Occipital lobe (tissue), 3 donors: ENCODE measurements at places on chromosomes 5 and 9.

- DNase-seq: no peak
These were observed 300.4 kb downstream of the DTWD2 start for GRCh38 chr5:118687661-118688621.

- no peak for DNase-seq
These were observed 6.2 kb downstream of the SLC1A1 start for GRCh38 chr9:4496497-4496896.

GRCh38 chr9:133839822-133840329, 101.7 kb upstream of the SARDH start:
- no peak for DNase-seq

GRCh38 chr9:135085830-135086546, 1.5 kb upstream of the OLFM1 start:
- peak; percentile 80 for DNase-seq

DNA sequence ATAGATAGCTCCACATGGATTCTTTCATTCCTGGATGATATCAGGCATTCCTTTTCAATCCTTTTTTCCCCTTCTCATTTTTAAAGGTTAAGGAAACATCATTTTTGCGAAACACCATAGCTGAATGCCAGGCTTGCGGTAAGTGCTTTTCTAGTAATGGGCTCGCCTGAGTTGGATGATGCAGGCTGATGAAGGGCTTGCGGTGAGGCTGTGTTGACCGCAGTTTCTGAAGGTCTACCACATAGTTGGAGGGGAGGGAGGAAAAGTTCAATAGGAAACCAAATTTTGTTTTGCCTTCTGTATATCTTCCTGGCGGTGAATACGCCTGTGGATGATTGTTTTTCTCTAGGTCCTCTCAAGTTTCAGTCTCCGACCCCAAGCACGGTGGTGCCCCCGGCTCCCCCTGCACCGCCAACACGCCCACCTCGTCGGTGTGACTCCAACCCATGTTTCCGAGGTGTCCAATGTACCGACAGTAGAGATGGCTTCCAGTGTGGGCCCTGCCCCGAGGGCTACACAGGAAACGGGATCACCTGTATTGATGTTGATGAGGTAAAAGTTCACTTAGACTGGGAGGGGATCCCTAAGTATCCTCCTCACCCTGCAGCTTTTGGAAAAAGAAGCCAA, 24.3 kb downstream of the THBS4 start:
- DNase-seq: no peak

GRCh38 chr9:108271646-108272348, 584.0 kb downstream of the ACTL7B start:
- DNase-seq: no peak

- DNase-seq: no peak
These were observed 478.6 kb upstream of the C9orf72 start for GRCh38 chr9:28051559-28052503.

DNA sequence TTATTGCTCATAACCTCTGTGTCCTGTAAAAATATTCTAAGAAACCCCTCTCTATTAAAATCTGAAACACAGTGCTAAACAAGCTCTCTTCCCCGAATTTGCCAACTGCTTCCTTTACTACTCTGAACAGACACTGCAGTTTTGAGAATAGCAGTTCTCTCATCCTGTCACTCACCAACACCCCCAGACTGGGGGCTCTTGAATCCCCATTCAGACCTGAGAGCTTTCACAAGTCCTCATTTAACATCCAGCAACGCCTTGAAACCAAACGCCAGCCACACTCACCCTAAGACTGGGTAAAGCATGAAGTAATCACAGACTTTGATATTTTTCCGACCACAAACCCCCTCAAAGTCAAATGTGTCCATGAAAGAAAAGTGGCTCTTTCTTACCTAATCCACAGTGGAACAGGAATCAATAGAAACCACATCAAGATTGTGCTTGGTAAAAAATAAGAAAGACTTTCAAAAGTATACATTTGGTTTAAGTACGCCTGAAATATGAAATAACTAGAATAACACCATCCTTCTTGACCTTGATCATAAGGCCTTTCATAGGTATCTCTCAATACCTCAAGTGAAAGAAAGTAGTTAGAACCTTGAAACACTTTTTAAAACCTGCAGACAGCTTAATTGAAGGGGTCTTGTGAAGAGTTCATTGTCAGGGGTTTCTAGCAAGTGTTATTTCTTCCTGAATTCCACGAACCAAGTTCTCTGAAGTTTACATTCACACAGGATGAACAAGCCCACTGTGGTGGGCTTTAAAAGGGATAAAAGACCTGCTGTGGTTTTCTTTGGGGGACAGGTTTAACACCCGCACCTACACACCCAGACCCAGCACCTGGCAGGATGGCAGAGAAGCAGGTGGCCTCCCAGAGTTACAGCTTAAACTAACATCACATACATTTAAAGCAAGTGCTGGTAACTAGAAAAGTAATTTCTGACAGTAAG, 412.6 kb downstream of the MLLT3 start:
- DNase-seq: no peak

GRCh38 chr5:174410716-174411478, 313.5 kb upstream of the MSX2 start:
- no peak for DNase-seq

DNA sequence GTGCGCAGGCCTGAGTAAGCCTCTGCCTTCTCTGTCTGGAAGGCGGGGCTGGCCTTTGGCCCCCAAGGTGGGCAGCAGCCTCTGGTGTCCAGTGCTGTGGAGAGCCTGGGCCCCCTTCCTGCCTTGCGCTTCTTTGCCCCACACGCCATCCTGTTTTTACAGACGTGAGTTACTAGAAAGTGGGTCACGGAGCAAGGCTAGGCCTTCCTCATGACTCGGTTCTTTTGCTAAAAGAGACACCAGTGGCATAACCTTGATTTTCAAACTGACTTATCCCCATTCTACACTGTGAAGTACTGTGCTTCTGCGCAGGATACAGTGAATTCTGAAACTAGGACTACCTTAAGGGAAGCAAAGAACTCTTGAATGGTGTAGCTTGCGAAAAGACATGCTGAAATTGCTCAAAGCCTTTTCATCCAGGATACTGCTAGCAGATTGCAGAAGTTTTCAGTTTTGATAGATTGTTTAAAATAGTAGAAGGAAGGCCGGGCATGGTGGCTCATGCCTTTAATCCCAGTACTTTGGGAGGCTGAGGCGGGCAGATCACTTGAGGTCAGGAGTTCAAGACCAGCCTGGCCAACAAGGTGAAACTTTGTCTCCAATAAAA, 7.2 kb downstream of the ROPN1L start:
- DNase-seq: no peak

GRCh38 chr9:127724012-127724411, 8.1 kb downstream of the TTC16 start:
- DNase-seq: no peak

GRCh38 chr5:1476181-1476966, 31.1 kb upstream of the SLC6A3 start:
- DNase-seq: no peak

DNA sequence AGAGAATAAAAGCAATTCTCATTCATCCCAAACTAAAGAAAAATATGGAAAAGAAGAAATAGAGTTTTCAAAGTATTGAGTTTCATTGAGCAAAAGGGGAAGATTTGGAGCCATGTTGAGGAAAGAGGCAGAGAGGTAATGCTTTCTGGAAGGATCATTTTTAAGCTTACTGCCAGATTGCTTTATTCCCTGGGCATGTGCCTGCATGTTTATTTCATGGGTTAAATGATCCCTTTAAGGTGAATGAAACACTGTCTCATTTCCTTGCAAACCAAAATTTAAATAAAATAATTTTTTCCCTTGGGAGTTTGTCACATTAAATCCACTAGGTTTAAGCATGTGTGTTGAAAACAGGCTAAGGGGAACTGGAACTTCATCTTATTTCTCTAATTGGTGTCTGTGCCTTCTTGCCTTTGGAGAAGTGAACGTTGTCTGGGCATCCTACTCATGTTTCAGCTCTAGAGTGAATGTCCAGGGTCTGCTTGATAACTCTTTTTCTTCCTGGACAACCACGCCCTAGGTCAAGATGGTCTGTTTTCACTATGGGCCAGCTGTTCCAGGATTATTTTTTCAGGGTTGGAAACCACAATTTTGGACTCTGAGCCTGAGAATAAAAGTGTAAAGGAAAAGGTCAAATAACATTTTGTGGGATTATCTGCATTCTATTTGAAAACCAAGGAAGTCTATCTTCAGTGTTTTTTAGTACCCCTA, 114.1 kb upstream of the ELL2 start:
- DNase-seq: no peak

DNA sequence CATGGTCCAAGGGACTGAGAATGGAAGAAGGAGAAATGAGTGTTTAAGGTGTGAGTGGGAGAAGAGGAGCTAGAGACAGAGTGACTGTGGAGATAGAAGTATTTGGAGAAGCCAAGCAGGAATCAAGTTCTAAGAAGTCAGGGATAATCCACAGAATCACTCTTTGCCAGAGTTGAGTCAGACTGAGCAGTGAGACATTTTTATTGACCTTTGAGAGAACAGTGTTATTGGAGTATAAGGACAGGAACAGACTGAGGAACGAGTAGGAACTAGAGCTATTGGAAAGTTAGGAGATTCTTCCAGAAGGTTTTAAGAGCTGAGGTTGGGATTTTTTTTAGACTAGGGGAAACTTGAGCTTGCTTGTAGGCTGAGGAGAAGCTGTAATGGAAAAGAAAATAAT, 37.2 kb downstream of the RCL1 start:
- DNase-seq: no peak

- no peak for DNase-seq
These were observed 5.7 kb upstream of the AGGF1 start for GRCh38 chr5:77024490-77024889.

DNA sequence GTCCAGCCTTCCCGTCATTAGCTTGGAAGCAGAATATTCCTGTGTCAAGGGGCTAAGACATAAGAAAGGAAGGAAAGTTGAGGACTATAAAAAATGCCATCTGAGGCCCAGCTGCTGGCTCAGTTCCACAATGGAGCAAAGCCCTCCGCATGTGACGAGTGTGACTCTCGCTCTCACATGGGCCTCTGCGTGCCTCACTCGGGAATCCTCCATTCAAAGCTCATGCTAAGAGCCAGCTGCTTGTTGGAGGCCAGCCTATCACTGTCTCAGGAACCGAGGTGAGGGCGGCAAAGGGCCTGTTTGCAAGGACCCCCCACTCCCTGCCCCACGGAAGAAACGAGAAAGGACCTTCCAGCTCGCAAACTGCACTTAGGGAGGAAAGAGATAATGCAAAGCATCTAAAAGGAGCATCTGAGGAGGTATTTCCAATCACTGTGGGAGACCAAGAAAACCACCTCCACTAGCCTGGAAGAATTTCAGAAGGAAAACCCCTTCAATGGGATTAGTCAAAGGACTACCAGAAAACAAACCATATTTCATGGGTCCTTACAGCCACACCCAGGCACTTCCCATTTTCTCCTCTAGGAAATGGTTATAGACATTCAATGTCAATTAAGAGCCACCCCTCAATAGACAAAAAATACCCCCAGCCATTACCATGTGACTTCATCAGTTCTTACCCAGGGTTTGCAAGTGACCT, 95.3 kb downstream of the PRRT1B start:
- DNase-seq: no peak

DNA sequence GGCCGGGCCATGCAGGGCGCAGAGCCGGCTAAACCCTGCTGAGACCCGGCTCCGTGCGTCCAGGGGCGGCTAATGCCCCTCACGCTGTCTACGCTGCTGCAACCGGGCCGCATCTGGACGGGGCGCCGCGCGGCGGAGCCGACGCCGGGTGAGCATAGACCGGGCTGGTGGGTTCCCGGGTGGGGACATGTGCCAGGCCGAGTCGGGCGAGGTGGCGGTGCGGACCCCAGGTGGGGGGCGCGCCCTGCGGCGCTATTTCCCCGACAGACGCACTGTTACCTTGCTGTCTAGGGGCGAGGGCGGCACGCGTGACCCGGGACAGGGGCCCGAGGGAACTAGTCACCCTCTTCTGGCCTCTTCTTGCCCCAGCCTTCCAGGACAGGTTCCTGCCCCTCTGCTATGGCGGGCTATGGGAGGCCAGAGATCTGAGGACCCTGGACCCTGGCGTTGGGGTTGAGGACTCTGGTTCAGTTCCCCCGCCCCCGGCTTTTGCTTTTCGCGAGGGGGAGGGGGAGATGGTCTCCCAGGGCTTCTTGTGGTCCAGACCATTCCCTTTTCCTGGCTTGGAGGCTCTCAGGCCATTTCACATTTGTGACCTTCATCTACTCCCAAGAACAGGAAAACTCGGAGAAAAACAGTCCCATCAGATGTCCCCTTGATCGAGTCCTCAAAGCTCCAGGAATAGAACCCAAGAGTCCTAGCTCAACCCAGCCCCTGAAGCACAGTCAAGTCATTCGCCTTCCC, 536 bp downstream of the SLC27A4 start:
- no peak for DNase-seq

DNA sequence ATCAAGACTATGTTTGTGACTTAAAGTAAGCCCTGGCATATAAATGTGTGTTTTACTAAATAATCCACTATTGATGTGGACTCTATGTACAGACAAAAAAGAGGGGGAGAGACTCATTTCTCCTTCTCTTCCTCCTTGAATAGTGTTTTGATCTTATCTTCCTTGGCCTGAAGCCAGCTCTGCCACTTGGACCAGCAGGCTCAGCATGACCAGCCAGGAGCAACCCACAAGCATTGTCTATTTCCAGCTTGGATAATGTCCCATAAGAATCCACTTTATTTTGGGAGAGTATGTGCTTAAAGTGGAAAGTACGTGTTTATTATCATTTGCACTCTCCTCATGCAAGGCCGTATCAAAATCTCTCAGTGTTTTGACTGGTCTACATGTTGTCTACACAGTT, 23.8 kb upstream of the SLC46A2 start:
- DNase-seq: no peak

DNA sequence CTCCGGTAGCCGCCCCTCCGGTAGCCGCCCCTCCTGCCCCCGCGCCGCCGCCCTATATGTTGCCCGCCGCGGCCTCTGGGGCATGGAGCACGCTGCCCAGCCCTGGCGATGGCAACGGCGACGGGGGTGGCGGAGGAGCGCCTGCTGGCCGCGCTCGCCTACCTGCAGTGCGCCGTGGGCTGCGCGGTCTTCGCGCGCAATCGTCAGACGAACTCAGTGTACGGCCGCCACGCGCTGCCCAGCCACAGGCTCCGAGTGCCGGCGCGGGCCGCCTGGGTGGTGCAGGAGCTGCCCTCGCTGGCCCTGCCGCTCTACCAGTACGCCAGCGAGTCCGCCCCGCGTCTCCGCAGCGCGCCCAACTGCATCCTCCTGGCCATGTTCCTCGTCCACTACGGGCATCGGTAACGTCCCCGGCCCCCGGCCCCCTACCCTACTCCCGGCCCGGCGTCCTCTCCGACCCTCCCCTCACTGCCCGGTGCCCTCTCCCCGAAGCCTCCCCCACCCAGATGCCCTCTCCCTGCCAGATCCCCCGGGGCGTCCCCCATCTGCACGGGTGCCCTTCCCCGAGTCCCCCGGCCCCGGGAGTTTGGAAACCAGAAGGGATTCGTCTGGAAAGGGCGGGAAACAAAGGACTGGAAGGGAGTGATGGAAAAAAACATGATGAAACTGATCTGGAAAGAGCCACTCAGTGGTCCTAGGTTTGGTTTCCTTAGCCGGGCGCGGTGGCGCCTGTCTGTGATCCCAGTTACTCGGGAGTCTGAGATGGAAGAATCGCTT, 417 bp downstream of the SRD5A1 start:
- DNase-seq: no peak

- no peak for DNase-seq
These were observed 1193.7 kb upstream of the CDH18 start for GRCh38 chr5:21181609-21182125.

GRCh38 chr9:34507556-34507955, 15.2 kb downstream of the ENHO start:
- DNase-seq: no peak

- no peak for DNase-seq
These were observed 5.2 kb upstream of the HDHD3 start for GRCh38 chr9:113381909-113382411.
